Dermis microvascular lymphatic vessel endothelial cell (primary cell): ENCODE measurements at places on chromosomes 12 and 14. TPM values are rescaled to one million over a fixed set of nuclear protein-coding genes. Genes with fewer than 3 reads are reported as not detected.

The NFATC4 gene
- total RNA-seq = 0.76 and 1.0 TPM in 2 replicates

DNA sequence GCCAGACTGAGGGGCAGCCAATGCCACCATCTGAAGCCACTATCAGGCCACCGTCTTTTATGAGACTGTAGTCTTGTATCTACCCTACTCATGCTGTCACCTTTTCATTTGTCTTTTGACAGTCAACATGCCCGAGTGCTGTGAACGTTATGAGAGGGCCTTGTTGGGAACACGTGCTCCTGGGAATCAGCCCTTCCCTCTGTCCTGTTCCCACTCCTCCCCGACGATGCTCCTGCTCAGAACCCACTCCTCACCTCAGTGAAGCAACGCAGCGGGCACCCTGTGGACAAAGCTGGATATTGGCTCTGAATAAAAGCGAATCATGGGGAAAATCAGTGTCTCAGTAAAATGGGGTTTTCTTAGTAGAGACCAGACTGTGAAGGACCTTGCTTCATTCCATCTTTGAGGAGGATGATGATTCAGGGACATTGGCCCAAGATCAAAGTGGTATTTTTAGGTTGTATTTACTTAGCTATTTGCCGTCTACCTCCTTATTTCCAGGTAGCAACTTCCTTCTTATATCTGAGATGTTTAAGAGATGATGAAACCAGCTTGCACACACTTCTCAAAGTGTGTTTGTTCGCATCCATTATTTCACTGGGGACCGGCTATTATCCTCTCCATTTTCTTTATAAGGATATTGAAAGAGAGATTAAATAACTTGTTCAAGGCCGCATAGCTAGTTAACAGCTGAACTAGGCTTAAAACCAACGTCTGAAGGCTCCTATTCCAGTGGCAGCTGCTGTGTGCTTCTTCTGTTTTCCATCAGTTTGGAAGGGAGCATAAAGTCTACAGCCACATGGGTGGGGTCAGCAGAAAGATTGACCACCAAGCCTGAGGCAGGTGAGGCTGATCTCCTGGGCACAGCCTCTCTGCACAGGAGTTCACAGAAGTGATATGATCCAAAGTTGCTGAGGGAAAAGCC is 43.9 kb upstream of the CTDSP2 start:
- no peak for DNase-seq

- DNase-seq = no peak
These were observed 78.4 kb downstream of the NRXN3 start for GRCh38 chr14:78248501-78249090.

DNA sequence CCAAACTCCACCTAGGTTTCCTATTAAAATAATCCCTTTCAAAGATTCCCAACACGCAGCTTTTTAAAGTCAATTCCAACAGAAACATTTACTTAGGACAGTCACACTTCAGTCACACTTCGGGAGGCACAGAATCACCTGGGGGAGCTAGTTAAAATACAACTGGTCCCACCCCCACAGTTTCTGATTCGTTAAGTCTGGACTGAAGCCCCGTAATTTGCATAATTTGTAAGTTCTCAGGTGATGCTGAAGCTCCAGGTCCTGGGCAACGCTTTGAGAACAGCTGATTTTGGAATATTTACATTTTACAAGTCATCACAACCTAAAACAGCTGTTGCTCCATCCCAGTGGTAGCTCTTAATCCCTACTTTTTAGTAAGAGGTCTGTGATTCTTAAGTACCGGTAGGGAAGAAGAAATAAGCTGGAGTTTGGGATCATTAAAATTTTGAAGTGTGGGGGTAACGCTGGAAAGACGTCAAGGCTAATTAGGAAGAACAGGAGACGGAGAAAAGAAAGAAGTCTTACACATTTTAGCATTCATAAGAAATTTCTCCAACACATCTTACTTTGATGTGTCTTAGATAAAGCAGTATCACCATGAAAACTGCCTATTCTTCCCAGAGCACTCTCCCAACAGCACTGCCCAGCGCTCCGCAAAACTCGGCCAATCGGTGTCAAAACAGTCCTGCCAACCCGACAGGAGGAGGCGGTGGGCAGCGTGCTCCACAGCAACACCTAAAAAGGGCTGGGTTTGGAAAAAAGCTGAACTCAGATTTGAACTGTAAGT is 1.1 kb downstream of the IPO8 start:
- peak; percentile 74 for DNase-seq

The OR10G2 gene
- total RNA-seq = not detected in 2 replicates

GRCh38 chr12:82479511-82479910 is 121.2 kb downstream of the METTL25 start:
- DNase-seq = peak; percentile 41

DNA sequence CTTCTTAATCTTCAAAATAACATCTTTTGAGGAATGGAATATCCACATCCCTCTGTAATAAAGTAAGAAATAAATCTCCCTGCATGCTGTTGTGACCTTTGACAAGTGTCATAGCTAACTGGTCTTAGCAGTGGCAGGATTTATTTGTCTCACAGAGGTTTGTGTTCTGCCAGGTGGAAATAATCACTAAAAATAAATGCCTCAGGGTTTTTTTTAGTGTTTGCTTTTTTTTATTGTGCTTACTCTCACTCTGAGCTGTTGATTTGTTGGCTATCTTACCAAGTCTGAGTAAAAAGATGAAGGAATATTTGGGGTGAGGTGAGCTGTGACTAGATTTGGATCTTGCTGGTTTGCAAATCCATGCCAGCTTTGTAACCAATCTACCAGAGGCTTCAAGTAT is 285.4 kb downstream of the ALG10B start:
- DNase-seq = no peak

The FBXO21 gene
- 95.0 and 117 TPM in 2 replicates for total RNA-seq

GRCh38 chr12:11228296-11228879 is 41.1 kb downstream of the PRB3 start:
- DNase-seq = peak; percentile 16

The ACSS3 gene
- 0.25 and 0.26 TPM in 2 replicates for total RNA-seq

The CALCOCO1 gene
- total RNA-seq = 44.9 and 72.6 TPM in 2 replicates

The AGAP2 gene
- total RNA-seq = 0.26 and 0.51 TPM in 2 replicates

GRCh38 chr14:100864960-100865681 is 38.4 kb downstream of the RTL1 start:
- no peak for DNase-seq

- no peak for DNase-seq
These were observed 77.3 kb upstream of the CNTN1 start for GRCh38 chr12:40614923-40615322.

GRCh38 chr14:47976139-47976538 is 300.7 kb upstream of the MDGA2 start:
- DNase-seq = no peak

DNA sequence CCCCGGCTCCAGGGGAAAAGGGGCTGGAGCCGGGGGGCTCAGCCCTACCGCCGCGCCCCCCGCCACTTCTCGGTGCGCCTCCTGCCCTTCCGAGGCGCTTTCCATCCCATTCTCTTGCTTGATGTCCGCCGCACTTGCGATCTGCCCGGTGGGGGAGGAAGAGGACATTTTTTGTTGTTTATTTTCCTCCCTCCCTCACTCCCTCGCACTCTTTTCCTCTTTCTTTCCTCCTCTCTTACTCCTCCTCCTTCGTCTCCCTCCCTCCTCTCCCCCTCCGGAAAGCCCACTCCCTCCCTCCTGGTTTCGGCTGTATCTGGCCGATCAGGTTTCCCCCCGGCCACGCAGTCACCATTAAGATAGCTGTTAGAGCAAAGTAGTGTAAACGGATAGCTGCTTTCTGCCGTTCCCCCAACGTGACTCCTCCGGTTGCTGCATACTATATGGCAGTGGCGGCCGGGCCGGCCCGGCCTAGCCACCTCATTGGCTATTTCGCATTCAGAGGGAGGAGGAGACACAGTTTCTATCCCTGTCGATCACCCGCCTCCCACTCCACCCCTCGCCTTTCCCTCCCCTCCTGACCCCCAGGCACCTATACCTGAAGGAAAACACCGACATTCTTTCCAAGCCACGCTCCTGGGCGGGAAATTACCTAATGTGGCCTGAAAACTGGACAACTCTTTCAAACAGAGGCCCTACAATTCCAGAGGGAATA is at the start of gene SIX4:
TSS of gene SIX4 (minus strand) at position 445 of the 712 bp plus-strand sequence. CDS start at position 168, 277 bp downstream.
- DNase-seq = peak; percentile 54

- DNase-seq = no peak
These were observed 48.5 kb downstream of the BAZ2A start for GRCh38 chr12:56581418-56582145.

DNA sequence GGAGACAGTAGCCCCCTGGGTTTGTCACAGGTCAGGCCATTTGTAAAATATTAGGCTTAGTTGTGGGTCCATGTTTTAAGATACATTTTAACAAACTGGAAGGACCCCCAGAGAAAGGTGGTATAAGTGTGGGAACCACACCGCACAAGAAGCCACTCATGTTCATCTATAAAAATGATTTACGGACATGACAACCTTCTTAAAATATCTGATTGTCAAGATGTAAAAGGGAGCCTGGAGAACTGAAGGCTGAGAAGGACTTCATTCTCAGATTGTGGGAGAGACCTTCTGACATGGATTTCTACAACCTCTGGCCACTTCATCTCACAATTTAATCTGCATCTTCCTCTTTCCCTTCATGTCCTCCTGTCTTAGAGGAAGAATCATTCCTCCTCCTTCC is 102.4 kb downstream of the VCPKMT start:
- DNase-seq = no peak

The POTEG gene
- total RNA-seq = not detected in 2 replicates

The IFT81 gene
- total RNA-seq = 4.3 and 5.3 TPM in 2 replicates
